ENCODE measurements at places on chromosomes 5 and 9.

GRCh38 chr9:6054280-6055099 lies 39.1 kb upstream of the RANBP6 start:
- DNase-seq, result peak; percentile 57

GRCh38 chr5:102670224-102670836 lies 84.8 kb upstream of the PAM start:
- no peak for DNase-seq

- no peak for DNase-seq
These were observed 140.3 kb downstream of the LHFPL2 start for GRCh38 chr5:78508186-78508765.

DNA sequence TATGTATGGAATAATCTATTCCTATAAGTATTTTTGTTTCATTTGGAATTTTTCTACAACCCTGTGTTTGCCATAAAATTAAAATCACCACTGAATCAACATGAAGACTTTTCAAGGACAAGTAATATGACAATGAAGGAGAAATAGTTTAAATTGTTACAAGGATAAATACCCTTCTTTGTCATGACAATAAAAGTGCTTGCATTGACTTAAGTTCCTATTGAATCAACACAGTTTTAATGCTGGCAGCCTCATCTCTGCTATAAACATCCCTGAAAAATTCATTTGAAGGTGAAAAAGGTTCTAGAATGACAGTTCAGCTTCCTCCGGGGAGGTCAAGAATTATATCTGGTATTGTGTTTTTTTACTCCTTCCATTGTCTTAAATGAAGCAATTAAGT lies 1105.1 kb upstream of the CDH9 start:
- DNase-seq, result no peak

- no peak for DNase-seq
These were observed 179.4 kb downstream of the PTTG1 start for GRCh38 chr5:160601046-160601445.

Measured in right renal cortex interstitium (tissue), 3 donors.